Activated CD4-positive, alpha-beta T cell treated with anti-CD3 and anti-CD28 coated beads, Interleukin-2, amount 50 U/mL, for 48 hours (primary cell): ENCODE measurements at places on chromosomes 4 and X.

- no peak for DNase-seq
These were observed 20.4 kb downstream of the USP46 start for GRCh38 chr4:52638717-52639116.

DNA sequence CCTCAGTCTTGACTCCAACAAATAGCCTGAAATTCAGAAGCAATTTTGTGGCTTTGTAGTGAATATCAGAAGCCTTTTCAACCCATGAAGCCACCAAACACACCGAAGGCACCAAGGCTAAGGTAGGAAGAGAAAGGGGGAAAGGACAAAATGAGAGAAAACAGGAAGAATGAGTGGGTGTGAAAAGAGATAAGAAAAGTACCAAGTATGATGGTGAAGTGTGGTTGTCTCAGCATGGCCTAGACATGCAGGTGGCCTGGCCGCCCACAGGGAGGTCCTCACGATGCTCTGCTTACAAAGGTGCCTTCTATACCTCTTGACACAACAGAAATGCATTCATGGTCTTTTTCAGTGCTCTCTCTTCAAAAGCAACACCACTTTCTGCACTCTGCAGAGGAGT, 34.9 kb downstream of the ACSL1 start:
- no peak for DNase-seq

GRCh38 chr4:5003918-5004317, 15.3 kb downstream of the CYTL1 start:
- no peak for DNase-seq

DNA sequence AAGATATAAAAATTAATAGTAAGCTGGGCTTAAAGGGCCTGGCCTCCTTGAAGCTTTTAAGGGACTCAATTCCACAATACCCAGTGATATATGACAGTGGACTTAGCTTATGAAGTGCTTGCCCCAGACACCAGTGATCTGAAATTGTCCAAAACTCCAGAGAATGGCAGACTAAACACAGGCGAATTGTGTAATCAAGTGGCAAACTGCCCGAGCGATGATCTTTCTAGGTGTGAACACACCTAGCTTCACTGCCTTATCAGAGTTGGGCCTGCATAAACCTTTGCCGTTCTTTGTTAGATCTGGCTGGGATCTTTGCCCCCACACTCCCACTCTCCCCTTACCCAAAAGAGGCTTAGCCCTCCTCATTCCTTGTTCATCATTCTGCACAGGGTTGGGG, 62.5 kb upstream of the SH3RF1 start:
- no peak for DNase-seq

DNA sequence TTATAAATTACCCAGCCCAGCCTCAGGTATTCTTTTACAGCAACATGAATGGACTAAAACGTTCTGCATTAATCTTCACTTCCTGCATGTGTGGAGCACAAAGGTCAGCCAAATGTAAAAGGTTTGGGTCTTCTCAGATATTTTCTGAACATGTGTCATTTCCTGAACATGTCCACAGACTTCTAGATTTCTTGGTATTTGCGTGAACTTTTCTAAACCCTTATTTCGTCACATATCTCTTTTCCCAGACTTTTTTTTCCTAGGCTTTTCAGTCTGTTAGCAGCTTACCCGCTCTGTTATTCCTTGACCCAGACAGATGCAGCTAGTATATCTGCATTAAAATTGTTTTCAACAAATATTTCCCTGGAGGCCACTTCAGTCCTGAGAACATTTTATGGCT, 57.3 kb upstream of the USP51 start:
- DNase-seq: no peak

GRCh38 chr4:149269835-149270234, 545.8 kb downstream of the IQCM start:
- no peak for DNase-seq

DNA sequence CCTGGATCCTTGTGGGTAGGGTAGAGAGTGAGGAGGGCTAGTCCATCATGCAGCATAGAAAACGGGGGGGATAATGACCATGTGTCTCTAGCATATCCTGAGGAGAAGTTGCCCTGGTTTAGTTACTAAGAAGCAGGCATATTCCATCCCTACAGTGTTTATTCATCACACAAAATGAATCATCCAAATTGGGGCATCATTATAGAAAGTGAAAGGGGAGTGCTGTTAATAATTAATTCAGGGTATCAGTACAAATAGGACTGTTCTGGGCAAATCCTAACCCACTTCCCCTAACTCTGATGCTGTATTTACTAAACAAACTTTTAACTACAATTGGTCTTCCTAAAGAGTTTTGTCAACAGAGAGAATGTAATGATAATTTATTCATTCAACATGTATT, 281.1 kb upstream of the ARX start:
- no peak for DNase-seq

DNA sequence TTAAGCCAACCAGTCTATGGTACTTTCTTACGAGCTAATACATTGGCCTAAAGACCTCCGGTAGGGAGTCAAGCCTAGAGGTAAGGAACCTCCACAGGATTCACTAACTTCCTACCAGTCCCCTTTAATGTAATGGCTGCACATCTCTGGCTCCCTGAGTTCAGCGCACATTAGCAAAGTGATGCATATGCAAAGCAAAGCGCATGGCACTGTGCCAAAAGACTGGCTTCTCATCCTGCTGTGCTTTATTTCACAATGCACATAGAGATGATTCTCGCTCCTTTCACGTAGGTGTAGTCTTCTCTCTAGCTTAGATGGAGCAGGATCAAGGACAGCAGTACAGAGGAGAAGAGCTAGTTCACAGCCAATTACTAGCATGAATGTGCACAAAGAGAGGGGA, 14.6 kb upstream of the CLTRN start:
- DNase-seq: no peak
